ENCODE measurements at places on chromosomes 5 and 9.

DNA sequence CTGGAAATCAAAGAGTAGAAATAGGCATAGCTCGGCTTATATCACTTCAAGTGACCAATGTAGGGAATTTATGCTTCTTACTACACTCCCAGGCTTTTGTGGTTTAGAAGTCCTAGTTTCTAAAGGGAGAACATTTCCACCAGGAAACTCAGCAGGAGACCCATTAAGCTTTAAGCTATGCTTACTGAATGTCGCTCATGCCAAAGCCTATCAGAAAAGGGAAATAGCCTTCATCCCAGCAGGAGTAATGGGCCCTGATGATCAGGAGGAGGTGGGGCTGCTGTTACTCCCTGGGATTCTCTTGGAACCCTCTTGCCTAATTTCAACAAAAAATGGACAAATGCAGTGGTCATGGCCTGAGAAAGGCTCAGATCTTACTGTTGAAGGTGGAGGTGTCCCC lies 54.5 kb upstream of the SEMA6A start:
- no peak for DNase-seq

- DNase-seq: no peak
Measured at GRCh38 chr5:175654339-175654738, 3.5 kb upstream of the HRH2 start.

DNA sequence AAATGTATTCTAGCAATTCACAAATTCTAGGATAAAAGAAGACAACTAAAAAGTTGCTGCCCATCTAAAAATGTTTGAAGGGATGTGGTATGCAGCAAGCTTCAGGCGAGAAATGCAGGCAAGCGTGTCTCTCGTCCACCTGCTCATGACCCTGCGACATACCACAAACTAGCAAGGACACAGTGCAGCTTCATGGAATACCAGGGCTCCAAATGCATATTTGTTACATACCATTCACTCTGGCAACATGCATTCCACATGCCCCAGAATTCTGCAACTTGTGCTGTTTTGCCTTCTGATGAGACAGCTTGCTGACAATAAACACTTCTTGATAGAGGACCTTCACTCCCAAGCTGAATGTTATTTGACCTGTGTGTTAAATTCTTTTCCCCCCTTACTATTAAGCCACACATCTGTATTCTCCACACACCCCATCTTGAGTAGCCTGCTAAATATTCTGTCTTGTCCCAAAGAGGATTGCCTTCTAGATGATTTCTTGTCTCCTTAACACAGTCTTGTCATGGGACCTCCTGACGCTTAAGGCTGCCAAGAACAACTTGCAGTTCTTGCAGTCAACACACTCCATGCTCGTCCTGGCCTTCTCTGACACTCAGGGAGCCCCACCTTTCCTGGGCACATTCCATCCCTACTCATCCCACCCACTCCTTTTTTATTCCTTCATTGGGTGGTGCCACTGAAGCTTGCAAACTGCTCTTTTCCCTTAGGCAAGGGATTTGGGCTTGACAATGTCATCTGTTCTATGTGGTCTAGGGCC lies 340.5 kb downstream of the PIK3R1 start:
- no peak for DNase-seq

- DNase-seq: no peak
Measured at GRCh38 chr9:111113712-111114111, 75.4 kb upstream of the LPAR1 start.

DNA sequence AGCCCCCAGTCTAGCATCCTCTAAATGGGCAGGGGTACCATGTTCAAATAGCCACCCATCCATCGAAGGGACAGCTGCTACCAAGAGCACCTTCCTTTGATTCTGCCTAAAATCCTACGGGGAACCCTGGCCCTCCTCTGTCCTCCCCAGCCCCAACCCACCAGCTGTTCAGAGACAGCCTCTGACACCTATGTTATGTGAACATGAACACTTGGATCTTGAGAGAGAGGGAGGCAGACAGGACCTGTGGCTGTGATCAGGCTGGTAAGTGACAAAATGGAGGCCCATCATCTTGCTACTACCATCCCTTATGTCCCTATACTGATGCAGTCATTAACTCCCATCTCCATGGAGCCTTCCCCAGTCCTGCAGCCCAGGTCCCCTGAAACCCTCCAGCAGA lies 8.2 kb downstream of the SLC23A1 start:
- DNase-seq: no peak

GRCh38 chr9:124077915-124078572 lies 66.5 kb downstream of the LHX2 start:
- no peak for DNase-seq

DNA sequence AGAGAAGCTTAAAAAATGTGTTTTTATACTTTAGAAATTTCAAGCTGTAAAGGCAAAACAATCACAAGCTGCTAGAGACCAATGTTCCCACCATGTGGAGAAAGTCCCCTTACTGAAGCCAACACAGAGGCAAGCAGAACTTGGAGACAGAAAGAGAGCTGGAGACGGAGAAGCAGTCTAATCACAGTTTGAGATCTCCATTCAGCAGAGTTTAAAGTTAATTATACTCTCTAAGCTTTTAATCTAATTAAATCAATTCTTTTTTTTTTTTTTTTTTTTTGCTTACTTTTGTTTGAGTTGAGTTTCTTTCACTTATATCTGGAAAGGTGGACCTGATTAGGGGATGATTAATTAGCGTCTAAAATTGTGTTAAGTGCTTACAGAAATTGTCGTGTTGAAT lies 1534.3 kb downstream of the MAT2B start:
- no peak for DNase-seq

GRCh38 chr5:39484673-39485072 lies 59.9 kb upstream of the DAB2 start:
- no peak for DNase-seq

GRCh38 chr9:121210536-121210935 lies 8.9 kb upstream of the RAB14 start:
- no peak for DNase-seq

- no peak for DNase-seq
Measured at GRCh38 chr9:124558777-124559470, 51.7 kb upstream of the NR5A1 start.

- no peak for DNase-seq
Measured at GRCh38 chr9:82110881-82111280, 122.3 kb downstream of the SPATA31D1 start.

DNA sequence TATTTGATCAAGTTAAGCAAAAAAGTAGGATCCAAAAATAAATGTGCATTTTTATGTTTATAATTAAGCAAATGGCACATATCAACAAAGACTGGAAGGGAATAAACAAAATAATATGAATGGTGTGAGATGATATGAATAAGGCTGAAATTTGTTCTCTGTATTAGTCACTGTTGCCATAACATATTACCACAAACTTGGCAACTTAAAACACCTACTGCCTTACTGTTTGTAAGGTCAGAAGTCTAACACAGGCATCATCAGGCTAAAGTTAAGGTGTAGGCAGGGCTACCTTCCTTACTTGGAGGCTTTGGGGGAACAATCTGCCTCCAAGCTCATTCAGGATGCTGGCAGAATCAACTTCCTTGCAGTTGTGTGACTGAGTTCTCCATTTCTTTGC lies 19.3 kb downstream of the PGGT1B start:
- DNase-seq: no peak

- no peak for DNase-seq
Measured at GRCh38 chr9:84941792-84942191, 272.3 kb downstream of the NTRK2 start.

DNA sequence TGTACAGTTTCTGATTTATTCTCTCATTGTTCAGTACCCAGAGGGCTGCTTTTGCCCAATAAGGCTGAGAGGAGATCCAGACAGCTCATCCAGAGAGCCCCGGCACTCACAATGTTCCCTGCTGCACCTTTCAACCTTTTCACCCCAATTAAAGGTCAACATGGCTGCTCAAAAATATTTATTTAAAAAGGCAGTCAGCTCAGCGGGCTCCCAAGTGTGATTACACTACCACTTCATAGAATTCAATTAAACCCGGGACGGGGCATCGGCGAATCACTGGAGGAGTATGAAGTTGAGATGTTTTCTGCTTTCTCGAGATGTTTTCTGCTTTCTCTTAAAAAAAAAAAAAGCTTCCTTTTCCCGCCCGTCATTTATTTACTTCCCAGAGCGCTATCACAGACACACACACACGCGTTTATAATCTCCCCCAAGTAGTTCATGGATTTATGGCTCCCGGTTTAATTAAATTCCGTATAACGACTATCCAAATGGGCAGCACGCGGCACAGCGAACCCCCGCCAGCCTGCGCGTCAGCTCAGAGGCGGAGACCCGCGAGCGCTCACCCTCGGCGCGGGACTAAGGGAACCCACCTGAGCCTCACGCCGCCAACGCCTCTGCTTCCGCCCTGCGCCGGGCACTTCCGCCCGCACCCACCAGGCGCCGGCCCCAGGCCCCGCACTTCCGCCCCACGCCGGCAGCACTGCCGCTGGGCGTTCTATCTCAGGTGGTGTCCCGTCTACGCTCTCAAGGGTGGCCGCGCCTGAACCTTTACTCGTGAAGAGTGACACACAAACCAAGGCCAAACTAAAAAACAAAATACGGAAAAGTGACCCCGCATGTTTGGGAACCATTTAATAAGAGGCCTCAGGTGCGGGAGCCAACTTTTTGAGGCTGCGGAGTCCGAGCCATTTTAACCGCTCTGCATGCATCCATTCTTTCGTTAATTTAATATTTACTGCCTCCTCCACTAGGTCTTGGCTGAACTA lies at the start of gene C5orf63:
Gene C5orf63 (minus strand): TSS at position 642 of the 986 bp plus-strand sequence. CDS start 14,507 bp downstream, outside the sequence.
- no peak for DNase-seq

DNA sequence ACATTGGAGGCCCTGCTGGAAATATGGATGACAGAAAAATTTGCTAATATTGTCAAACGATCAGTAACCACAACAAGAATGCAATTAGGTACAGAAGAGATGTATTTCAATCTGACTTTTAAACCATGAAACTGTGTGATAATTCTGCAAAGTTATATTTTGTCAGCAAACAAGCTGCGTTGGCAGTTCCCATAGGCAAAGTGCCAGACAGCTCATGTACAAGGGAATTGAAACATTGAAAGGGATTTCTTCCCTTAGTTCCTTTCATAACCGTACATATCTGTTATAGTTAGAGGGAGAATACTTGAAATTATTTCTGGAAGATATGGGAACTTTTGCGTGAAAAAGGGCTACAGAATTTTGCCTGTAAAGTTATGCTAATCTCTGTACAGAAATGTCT lies 419.4 kb upstream of the PTGER4 start:
- DNase-seq: no peak

GRCh38 chr5:6041977-6042550 lies 336.3 kb downstream of the MED10 start:
- DNase-seq: no peak

DNA sequence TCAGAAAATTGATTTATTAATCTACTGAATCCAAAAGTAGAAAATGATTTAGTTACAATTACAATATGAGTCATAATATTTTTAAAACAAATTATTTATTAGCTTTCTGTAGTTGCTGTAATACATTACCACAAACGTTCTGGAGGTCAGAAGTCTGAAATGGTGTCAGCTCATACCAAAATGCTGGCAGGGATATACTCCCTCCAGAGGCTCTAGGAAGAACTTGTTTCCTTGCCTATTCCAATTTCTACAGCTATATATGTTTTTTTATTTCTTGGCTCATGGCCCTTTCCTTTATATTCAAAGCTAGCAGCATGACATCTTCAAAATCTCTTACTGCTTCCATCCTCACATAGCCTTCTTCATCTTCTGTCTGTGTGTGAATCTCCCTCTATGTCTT lies 667.9 kb upstream of the ITGA1 start:
- no peak for DNase-seq

DNA sequence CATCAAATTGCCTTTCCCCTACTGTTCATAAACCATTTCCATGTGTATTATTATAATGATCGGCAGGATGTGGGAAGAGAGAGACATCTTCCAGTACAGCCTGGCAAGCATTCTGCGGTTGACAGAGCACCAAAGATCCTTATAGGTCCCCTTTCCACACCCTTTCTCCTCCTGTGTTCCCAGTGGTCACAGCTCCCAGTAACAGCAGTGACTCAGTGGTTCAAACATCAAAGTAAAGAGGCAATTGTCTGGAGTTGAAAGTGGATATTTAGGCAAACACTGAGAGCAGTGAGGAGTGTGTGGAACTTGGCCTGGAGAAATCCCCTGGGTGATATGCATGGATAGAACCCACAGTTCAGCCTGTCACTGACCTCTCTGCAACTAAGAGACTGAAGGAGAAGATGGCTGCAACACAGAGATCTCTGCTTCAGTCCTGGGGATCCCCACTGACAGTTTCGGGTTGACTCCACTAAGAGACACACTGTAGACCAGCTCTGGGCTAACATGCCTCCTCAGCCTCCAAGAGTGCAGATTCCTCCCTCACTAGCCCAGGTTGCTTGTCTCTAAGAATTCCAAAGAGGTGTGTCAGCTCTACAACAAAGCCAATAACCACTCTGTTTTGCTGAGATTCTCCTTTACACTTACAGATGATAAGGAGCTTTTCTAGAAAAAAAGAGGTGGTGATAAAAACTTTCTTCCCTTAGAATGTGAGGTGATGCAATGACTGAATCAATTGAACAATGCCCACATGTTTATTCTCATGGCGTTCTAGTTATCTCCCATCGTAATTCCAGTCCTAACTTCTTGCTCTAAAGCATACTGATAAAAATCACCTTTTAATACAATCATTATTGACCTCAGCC lies 94.4 kb upstream of the IL6ST start:
- DNase-seq: no peak

- no peak for DNase-seq
Measured at GRCh38 chr5:27906931-27907601, 868.7 kb upstream of the CDH9 start.

DNA sequence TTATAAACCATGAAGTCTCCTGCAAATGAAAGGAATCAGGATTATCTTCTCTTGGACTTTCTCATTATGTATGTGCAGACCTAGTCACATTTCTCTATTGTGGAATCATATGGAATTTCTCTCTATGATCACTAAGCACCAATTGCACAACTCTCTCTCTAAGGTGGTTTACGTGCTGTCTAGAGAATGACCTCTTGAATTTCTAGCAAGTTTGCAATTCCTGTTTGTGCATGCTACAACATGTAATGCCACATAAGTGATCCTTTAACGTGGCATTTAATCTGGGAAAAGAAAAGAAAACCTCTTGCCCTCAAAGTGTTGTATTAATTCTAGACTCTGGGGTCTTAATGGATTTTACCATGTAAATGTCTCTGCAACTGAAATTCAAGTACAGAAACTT lies 5.0 kb upstream of the PPP2R2B start:
- DNase-seq: no peak
